Common myeloid progenitor, CD34-positive (primary cell): ENCODE measurements at places on chromosomes 7 and 10.
A peak's percentile ranks its signal among the peaks of the same experiment; 100 is the strongest.

- DNase-seq, result no peak
Measured at GRCh38 chr7:7732621-7733281, 14.3 kb upstream of the RPA3 start.

GRCh38 chr10:30284865-30285594 is 64.0 kb downstream of the MTPAP start:
- no peak for DNase-seq

GRCh38 chr10:609262-609658 is 80.2 kb downstream of the DIP2C start:
- DNase-seq, result no peak

GRCh38 chr10:28241741-28242399 is 61.0 kb downstream of the MPP7 start:
- peak; percentile 75 for DNase-seq

- no peak for DNase-seq
Measured at GRCh38 chr10:124626759-124627380, 117.3 kb downstream of the FAM53B start.

DNA sequence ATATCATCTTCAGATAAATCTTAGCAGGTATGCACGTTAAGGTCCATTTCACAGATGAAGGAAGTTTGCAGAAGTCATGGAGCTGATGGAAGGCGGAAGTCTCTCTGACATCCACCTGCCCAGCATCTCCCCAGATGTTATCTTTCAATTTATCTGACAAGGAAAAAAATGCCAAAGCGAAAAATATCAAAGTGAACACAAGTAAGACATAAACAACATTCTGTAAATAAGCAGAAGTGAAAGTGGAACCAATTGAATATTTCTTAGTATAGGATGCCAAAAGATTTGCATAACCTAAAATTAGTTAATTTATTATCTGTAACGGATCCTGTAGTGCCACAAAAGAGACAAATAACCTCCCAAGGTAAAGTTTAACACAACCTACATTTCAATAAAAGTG is 73.6 kb upstream of the NEBL start:
- no peak for DNase-seq

- DNase-seq, result no peak
Measured at GRCh38 chr7:17331891-17332501, 33.5 kb downstream of the AHR start.

DNA sequence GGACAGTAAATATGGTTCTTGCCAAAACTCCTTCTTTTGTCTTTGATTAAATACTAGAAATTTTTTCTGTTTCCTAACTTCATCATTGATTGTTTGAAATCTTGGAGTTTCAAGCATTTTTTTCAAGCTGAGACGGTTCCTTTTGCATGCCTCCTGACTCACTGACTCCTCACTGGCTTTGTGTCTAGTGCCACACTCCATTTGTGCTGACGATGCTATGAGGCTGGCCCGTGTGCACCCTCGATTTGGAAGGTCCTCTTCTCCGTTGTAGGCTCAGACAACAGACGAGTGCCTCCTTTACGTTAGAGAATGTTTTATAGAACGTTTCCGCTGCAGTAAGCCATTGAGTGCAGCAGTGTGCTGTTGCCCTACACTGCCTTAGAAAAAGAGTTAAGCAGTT is 10.8 kb upstream of the CSGALNACT2 start:
- DNase-seq, result no peak

DNA sequence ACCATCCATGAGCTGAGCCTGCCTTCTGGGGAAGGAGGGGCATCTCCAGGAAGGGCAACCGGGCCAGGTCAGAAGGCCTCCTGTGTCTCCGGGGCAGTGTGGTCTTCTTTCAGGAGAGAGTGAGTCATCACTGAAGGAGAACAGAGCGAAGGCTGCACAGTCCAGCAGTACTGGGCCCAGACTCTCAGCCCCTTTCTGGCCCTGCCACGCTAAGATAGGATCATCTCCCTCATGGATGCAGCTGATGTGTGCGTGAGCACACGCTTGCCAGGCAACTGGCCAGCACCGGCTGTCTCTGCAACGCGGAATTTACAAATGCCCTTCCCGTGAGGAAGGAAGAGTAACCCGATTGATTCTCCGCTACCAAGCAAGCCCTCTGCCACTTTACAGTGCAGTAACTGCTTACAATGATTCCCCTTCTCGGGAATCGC is 328.2 kb downstream of the TNS3 start:
- peak; percentile 68 for DNase-seq

- no peak for DNase-seq
Measured at GRCh38 chr10:29057822-29058331, 231.0 kb upstream of the LYZL1 start.

DNA sequence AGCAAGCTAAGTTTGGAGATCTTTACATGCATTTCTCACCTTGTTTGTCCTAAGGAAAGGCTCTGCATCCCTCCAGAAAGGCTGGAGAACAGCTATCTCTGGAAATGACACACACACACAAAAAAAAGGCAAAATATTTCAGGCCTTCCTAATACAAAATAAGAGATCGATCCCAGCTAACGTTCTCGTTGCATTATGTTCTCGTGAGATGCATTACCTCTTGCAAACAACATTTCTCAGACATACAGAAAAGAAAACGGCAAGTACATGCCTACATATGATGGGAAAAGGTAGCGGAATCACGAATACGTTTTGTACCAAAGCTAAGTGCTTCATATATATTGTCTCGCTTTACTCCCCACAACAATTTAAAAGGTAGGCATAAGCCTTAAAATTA is 488 bp downstream of the MTERF1 start:
- no peak for DNase-seq

GRCh38 chr10:5527332-5528200 is 2.8 kb downstream of the CALML3 start:
- DNase-seq, result no peak

DNA sequence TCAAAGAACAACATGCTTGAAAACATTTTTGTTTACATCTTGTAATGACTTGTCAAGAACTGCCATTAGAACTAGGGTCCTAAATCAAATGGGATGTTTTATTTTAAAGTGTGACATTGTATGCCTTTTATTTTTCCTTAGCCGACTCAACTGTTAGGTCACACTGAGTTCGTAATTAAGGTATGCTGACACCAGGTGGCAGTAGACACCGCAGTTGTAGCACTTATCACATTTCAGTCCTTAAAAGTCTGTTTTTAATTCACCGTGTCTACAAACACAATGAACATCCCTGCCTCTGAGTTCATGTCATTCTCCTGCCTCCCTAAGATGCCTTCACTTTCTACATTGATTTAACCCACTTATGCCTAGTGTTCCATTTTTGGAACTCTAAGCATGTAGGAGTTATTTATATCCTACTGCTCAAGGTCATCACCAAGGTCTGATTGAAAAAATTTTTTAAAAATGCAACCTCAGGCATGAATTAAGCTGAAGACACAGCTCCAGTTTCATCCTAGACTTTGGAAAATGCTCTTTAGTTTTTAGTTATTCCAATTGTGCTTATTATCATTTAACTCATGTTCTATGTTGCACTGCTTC is 186.1 kb downstream of the BMPER start:
- no peak for DNase-seq

DNA sequence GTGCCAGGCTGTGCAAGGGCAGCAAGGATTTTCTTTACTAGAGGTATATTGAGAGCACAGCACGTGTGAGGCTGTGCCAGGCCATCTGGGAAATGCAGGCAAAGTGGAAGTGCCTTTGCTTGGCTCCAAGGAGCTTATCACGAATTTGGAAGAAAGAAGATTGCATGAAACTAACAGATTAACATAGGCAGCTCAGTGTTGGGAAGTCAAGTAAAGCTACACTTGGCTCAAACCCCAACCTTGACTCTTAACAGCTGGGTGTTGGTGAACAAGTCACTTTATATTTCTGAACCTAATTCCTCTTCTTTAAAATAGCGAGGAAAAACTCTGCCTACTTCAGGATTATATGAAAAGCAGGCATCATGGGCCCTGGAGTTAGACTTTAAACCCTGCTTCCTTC is 105.2 kb downstream of the PLCE1 start:
- no peak for DNase-seq

- no peak for DNase-seq
Measured at GRCh38 chr10:124250506-124250905, 157.1 kb upstream of the CHST15 start.

GRCh38 chr10:65348637-65349036 is 1577.2 kb upstream of the LRRTM3 start:
- DNase-seq, result no peak

DNA sequence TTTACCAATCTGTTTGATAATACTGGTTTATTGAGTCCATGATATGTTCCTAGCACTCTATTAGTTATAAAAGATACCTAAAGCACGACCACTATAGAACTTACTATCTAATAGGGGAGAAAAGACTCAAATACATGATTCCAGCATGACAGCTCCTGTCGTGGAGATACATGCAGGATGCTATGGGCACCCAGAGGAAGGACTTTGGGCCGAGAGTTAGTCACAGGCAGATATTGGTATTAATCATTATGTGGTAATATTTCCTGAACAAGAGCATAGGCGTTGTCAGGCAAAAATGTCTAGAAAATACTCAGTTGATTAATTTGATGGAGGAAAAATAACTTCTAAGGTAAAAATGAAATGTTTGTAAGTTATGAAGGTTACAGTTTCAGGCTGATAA is 31.8 kb downstream of the CNNM2 start:
- DNase-seq, result no peak

DNA sequence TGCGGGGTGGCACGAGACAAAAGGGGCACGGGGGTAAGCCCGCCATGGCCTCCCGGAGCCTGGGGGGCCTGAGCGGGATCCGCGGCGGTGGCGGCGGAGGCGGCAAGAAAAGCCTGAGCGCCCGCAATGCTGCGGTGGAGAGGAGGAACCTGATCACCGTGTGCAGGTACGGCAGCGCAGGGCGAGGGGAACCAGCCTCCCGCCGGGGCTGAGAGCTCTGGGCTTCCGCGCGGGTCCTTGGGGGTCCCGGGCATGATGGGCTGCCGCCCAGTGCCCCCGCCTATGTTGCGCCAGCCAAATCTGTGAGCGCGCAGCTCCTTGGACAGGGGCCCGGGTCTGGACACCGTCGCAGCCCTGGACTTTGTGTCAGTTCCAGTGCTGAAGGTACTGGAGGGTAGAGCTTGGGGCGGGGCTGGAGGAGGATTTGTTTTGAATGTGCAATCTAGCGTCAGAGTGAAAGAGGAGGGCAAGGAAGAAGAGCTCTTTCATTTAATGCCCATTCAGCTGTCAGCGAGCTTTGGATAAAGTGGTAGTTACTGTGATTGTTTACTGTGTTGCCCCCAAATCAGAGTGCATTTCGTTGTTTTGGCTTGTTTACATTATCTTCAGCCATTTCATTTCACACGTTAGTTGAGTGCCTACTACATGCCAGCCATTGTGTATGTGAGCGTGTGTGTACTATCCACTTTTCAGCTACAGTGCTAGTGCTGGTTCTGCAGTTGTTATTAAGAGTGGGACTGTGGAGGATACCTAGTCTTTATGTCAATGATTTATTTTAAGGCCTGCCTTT is 777 bp downstream of the RUNDC3B start:
- DNase-seq, result peak; percentile 22

- DNase-seq, result no peak
Measured at GRCh38 chr7:65379318-65379717, 5.7 kb downstream of the ZNF92 start.
